Activated T-cell treated with anti-CD3 and anti-CD28 coated beads for 1 hour (primary cell): ENCODE measurements at places on chromosomes 7 and 10.

- no peak for DNase-seq
These were observed 96.5 kb upstream of the MACROH2A2 start for GRCh38 chr10:69955897-69956740.

DNA sequence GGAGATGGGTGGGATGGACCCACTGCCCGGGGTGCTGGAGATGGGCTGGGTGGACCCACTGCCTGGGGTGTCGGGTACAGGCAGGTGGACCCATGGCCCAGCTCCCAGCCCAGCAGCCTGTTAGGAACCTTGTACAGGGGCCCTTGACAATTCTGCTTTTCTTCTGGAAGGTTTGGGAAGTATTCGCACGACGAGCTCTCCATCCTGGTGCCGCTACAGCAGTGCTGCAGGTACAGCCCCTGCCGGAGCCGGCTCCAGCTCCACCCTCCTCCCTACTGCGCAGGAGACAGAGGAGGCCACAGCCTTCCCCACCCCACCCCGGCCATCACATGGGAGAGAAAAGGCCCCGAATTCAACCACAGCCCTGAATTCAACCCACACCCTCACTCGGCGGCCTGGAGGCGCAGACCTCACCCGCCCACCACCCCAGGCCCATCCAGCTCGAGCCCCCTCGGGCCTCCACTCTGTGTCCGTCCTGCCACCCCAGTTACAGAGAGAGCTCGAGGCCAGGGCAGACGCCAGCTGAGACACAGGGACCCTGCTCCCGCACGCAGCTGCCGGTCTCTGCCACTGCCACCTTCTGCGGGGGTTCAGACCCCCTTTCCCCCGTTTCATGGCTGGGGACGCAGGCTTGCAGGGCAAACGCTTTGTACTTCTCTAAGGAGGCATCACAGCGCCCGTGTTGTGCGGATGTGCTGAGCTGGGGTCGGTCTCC, 31.3 kb upstream of the FOXL3 start:
- no peak for DNase-seq

DNA sequence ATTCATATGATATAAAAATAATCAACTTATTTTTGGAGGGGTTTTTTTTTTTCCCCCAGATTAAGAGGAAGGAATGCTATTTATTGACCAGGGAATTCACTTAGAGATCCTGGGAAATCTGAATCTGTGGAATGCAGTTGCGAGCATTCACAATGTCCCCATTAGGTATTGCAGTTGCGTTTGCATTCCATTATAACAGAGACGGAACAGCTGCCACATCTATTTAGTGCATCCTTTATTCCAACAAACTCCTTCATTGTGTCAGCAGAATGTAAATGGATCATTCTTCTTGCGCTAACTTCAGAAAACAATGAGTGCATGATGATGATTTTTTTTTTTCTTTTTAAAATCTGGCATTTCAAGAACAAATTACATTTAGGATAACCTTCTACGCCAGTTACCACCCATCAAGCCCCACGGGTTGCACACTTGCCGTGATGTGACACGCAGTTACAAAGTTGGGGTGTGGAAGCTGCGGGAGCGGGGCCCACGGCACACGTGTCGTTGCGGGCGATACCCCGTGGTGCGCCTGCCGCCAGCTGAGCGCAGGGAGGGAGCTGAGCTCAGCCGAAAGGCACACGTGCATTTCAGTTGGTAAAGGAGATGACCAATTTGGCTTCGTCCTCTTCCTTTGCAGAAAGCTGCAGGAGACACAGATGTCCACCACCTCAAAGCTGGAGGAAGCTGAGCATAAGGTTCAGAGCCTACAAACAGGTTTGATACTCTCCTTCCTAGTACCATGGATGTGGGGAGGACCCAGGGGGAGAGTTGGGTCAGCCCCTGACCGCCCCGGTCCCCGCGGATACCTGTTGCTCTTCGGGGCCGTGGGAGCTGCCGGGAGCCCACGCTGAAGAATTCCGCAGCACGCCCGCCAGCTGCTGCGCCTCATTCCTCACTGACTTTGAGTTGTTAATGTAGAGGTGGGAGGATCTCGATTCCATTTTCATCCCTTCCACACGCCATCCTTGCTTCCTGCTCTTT, 175.3 kb upstream of the SH2B2 start:
- DNase-seq = no peak

GRCh38 chr10:78904196-78904595, 164.6 kb upstream of the ZMIZ1 start:
- no peak for DNase-seq

DNA sequence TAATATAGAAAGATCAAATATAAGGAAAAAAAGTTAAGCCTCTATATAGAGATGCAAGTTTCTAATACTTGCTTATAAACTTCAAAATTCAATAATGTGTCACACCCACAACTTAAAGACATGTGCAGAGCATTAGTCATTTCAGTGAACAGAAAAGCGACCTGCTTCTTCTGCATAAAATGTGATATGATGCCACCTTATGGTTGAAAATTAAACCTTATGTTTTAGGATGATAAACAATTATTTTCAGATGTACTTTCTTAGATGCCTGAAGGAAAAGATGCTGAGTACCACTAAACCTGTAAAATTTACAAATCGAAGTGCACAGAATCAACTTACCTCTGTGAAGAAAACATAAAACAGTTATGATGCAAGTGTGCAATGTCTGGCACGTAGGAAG, 96.0 kb downstream of the MTERF1 start:
- no peak for DNase-seq

DNA sequence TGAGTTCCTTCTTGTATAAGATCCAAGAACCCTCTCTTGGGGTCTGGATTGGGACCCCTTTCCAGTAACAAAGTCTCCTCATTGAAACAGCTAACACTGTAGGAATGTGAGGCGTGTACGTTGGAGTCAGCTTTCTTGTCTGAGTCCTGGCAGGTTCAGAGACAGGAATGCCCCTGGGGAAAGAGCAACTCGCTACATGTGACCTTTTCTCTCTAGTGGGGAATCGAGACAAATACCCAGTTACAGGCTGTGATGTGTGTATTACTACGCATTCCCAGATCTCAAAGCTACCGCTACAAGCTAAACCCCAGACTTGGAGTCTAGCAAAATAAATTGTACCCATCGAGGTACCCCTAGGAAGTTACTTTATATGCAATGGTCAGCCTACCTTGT, 85.6 kb upstream of the FRMD4A start:
- no peak for DNase-seq

DNA sequence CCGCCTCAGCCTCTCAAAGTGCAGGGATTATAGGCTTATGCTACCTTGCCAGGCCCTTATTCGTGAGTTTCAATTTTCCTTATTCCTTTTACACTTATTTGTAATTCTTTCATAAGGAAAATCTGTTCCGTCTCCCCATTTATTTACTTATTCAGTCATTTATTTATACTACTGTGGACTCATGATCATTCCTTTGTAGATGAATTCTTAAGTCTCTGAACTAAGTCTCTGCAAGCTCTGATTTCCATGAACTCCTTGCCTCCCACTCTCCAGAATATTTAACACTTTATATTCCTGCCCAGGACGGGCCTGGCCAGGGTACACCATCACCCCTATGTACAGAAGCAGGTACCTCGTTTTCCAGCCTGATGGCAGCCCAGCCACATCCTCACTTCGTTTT, 39.4 kb downstream of the PFKFB3 start:
- no peak for DNase-seq
